AG08396 (cell line): ENCODE measurements at places on chromosomes 6 and 20.

DNA sequence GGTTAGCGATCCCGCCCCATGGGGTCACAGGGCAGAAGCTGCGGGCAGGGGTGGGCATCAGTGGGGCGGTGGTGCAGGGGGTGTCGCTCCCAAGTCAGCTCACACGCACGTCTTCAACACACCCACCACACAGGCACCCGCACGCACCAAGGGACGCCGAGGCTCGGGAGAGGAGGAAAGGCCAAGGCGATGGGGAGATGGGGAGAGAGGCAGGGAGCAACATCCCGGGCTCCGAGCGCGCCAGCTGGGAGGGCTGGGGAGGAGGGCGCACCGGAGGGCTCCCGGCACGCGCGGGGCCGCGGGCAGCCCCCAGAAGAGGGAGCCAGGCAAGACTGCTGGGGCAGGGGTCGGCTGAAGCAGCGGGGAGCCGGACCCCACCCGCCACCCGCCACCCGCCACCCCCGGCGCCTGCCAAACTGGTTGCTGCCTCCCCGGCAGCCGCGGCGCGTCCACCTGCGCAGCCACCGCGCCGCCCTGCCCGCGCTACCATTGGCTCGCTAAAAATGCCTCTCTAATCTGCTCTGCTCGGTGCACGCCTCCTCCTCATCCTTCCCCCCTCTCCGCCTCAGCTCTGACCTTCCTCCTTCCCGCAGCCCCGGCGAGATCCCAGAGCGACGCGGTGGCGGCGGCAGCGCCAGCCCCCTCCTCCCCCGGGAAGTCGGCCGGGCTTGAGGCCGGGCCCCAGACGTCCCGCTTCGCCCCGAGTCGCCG is at the start of gene PACSIN1:
PACSIN1 (plus strand) TSS at position 546 of the 711 bp plus-strand sequence. CDS start 60,230 bp downstream, outside the sequence.
- DNase-seq, result peak; percentile 56

GRCh38 chr20:31581391-31581790 is 23.7 kb upstream of the ID1 start:
- no peak for DNase-seq

- DNase-seq, result no peak
Measured at GRCh38 chr20:36180323-36180722, 25.8 kb downstream of the EPB41L1 start.

DNA sequence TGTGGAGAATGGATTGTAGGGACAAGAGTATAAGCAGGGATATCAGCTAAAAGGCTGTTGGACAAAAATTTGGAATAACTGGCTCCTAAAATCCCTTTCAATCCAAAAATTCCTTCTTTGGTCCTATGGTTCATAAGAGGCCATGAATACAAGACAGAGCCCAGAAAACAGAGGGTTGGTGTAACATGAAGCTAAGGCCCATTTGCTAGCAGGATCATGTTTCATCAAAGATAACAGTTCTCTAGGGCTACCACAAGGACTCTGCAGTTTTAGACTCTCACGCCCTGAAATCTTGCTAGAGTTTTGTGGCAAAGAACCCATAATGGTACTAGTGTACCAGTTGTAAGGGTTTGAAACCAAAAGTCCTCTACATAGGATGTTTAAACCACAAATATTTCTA is 327.8 kb upstream of the TBX18 start:
- DNase-seq, result no peak

DNA sequence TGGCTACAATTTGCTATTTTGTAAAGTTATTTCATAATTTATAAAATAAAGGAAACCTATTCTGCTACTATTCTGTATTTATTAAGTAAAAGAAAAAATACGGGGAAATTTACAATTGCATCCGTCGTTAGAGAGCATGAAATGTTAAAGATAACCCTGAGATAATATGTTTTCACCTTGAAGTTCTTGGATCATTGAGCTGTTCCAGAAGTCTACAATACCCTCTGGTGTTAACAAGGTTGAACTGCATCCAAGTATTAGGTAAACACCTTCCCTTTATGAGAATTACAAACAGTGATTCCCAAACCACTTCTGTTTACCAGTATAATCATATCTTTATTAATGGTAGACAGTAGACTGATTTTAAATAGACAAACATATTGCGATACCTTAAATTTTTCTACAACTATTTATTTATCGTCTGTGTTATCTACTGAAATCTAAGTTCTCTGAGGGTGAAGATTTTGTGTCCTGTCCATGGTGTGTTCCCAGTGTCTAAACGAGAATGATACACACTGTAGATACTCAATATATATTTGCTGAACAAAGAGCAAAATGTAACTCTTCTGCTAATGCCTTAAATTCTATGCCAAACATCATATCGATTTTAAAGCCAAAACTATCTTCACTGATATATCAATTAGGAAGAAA is 28.2 kb downstream of the TBC1D32 start:
- no peak for DNase-seq

DNA sequence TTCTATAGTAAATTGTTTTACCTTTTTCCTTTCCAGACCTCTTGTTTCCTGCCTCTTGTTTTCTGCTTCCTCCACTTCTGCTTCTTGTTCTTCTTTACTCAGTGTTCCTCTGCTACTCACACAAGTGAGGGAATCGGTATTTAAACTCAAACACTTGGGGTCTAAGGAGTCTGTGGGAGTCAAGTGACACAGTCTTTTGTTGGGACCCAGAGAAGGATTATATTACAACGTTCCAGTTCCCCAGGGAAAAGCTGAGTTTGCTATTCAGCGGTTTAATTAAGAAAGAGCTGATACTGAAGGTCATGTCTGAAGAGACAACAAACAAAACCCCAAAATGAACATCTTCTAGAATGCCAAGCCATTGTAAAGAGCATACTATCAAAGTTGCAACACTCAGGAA is 107.8 kb upstream of the CITED2 start:
- no peak for DNase-seq

- peak; percentile 58 for DNase-seq
Measured at GRCh38 chr6:169171951-169172350, 81.7 kb downstream of the THBS2 start.

GRCh38 chr6:130846501-130846900 is 19.3 kb downstream of the SMLR1 start:
- DNase-seq, result no peak

DNA sequence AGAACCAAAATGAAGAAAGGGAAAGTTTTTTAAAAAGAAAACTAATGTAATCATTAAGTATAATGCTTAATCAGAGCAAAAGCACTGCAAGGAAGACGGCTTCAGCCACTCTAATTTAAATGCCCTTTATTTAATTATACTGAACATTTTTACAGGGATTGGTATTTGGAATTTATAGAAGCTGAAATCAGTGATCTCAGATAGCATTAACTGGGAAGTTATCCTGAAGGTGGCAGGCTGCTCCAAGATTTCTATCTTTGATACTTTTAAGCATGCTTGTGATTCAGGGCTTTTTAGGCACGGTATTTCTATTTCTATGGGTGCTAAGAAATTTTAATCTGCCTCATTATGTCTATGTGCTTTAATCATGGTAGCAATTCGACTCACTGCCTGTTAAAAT is 1.3 kb upstream of the NDUFAF4 start:
- peak; percentile 34 for DNase-seq

DNA sequence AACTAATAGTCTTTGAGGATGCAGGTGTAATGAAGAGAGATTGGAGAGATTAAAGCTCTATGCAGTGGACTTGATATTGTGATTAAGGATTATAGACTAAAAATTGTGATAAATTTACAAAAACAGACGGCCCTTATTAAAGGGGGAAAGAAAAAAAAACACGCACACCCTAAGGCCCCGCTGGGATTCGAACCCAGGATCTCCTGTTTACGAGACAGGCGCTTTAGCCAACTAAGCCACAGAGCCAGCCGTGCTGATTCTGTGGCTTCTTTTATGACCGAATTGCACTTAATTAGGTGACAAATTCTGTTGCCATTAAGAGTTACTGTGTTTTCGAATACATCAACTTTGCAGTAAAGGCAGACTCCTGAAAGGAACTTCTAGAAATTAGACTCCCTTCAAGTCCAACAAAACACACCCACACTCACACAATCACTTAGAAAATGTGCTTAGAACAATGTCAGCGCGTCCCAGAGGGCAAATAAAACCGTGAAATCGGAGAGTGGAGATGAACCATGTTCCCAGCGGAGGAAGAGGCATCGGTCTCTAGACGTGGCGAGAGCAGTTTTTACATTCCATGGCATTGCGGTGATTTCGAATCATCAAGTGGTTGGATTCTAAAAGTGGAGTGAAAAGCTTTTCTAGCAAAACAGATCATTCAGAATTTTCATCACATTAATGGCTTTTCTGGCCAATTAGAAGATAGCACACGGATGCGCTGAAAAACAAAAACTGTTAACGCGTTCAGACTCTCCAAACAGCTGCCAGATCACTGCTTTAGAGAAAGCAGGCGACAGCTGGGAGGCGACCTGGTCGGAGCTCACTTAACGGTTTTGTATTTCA is 122.6 kb downstream of the GPX5 start:
- peak; percentile 55 for DNase-seq

DNA sequence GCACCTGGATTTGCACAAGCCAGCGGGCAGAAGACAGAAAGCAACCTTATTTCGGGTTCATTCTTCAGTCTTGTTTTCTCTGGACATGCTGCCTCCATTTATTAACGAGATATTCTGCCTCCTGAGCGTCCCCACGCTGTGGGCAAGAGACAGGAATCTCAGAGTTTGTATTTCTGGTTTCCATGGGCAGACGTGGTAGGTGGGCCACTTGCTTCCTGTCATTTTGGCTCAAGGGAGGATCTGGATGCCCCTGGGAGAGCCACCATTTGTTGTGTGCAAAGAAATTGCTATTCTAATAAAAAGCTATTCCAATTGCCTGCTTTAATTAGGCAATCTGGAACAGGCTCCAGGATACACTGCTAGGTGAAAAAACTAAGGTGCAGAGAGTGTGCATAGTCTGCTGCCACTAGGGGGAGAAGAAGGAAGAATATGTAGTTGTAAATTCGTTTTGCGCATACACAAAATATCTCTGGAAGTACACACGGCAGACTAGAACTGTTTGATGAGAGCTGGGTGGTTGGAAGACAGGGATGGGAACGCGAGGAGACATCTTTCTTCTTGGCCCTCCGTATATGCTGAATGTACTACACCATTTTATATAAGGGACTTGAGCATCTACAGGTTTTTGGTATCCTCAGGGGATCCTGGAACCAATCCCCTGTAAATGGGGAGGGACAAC is 30.1 kb upstream of the SLC16A10 start:
- peak; percentile 36 for DNase-seq

DNA sequence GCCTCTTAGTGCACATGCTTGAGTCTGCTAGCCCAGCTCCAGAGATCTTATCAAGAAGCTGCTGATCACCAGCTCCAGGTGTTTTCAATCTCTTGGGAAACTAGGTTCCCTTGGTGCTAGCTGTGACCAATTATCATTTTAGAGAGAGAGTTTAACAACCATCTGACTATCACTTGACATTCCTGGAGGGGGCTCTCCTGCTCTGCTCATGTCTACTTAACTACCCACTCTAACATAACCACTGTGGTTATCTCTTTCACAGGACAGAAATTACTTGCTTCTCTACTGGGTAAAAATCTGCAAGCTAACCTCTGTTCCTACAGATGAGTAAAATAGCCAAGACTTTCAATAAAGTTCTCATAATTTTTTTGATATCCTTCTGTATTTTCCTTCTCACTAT is 823.4 kb upstream of the GJE1 start:
- no peak for DNase-seq

DNA sequence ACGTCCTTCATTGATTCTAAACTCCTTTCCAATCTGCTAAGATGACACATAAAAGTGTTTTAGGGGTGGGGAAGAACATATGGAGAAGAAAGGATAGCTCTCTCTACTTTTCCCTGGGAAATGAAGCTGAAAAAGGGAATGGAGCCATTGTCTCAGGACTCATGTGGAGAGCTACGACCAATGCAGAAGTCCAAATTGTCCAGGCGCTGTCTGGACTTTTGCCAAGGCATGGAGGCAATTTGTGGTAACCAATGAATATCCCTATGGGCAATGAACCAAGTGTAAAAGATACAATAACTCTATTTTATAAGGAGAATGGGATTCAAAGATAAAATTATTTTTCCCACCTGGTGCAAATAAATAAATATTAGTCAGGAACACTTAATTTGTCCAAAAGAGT is 16.1 kb downstream of the FBXL4 start:
- DNase-seq, result no peak

DNA sequence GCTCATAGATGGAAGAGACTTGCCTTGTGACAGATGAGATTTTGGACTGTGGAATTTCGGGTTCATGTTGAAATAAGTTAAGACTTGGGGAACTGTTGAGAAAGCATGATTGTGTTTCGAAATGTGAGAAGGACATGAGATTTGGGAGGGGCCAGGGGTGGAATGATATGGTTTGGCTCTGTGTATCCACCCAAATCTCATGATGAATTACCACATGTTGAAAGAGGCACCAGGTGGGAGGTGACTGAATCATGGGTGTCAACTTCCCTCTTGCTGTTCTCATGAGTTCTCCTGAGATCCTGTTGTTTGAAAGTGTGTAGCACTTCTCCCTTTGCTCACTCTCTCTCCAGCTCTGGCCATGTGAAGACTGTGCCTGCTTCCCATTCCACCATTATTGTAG is 17.9 kb downstream of the AHI1 start:
- DNase-seq, result no peak
